ENCODE measurements at places on chromosomes 11 and 22. TPM values are rescaled to one million over a fixed set of nuclear protein-coding genes. Genes with fewer than 3 reads are reported as not detected.

GRCh38 chr22:43308060-43308830, 34.9 kb downstream of the SCUBE1 start:
- DNase-seq = no peak

GRCh38 chr22:37187552-37187890, 526 bp downstream of the C1QTNF6 start:
- no peak for DNase-seq

GRCh38 chr22:42948294-42948693, 66.7 kb downstream of the PACSIN2 start:
- DNase-seq = no peak

GRCh38 chr11:85791409-85791990, 19.4 kb downstream of the SYTL2 start:
- DNase-seq = no peak

GRCh38 chr11:23540101-23540561, 679.9 kb upstream of the CCDC179 start:
- DNase-seq = no peak

DNA sequence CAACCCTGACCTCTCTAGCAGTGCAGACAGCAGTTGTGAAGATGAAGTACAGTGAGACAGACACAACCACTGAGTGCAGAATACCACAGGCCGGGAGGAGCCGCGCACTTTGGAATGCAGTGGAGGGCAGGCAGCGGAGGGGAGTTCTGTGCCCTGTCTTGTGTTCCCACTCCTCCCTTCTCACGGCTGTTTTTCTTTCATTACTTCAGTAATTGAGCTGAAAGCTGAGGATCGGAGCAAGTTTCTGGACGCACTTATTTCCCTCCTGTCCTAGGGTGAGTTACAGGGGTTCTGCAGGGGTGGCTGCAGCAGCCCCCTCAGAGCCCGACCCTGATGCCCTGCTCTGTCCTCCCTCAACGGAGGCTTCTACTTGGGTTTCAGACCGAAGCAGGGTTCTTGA, 5.6 kb downstream of the CLDN5 start:
- DNase-seq = no peak

GRCh38 chr11:122100037-122100755, 15.8 kb downstream of the BLID start:
- DNase-seq = peak; percentile 86

- DNase-seq = no peak
These were observed 54.6 kb upstream of the ASPHD2 start for GRCh38 chr22:26374391-26375026.

GRCh38 chr22:30290342-30291057, 1.2 kb upstream of the CASTOR1 start:
- no peak for DNase-seq

DNA sequence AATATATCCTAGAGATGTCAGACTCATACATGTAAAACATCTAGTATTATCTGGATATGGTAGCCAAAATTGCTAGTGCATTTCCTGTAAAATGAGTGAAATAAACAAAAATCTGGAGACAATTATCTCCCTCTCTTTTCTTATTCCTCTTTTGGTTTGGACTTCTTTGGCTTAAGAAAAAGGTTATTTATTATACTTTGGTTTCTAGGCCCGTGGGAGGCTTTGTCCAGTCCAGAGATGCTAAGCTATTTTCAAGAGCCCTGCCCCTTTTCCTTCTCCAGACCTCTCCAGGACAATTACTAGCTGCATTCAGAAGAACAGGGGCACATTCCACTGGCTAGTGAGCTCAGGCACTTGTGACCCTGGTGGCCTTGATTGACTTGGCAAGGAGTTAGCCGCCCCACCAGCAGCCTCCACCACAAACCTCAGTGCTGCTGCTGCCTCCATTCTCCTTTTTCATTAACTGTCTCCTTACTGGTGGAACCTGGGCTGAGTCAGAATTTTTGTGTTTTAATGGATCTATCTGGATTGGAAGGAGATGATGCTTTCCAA, 747.3 kb upstream of the TENM4 start:
- DNase-seq = no peak

DNA sequence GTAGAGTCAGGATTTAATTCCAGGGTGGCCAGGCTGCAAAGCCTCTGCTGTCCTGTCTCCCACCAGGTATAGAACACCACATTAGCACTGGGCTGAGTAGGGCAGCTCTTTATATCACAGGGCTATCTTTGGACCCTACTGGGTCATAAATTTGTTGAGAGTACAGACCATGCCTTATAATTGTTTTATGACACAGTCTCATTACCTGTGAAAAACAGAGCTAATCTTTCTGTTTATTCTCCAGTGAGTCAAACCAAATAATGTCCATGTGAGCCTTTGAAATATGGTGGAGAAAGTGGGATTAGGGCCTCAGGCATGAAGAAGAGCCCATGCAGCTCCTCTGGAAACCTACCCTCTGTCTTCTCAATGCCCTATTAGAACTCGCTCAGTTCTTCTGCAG, 49.6 kb upstream of the KIRREL3 start:
- no peak for DNase-seq

DNA sequence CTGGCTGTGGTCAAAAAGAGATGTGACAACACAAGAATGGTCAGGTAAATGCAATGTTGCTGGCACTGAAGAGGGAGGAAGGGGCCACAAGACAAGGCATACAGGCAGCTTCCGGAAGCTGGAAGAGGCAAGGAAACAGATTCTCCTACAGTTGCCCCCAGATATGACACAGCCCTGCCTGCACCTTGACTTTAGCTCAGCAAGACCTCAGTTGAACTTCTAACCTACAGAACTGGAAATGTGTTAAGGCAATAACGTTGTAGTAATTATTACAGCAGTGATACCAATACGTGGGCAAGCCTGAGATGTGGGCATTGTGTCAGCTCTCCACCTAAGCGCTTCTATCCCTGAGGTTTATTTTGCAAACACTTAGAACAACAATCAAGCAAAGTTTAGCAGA, 4.2 kb upstream of the KIAA0930 start:
- no peak for DNase-seq

GRCh38 chr11:26599425-26599824, 27.4 kb upstream of the MUC15 start:
- DNase-seq = no peak

- no peak for DNase-seq
These were observed 49.6 kb upstream of the ME3 start for GRCh38 chr11:86722006-86722405.

MACROD1 gene
- 20.6 TPM for total RNA-seq

DERL3 gene
- total RNA-seq = 2.7 TPM
